Endothelial cell (in vitro differentiated cells): ENCODE measurements at places on chromosomes 6 and 20. TPM values are rescaled to one million over a fixed set of nuclear protein-coding genes. Genes with fewer than 3 reads are reported as not detected.
A peak's percentile ranks its signal among the peaks of the same experiment; 100 is the strongest.

The VSX1 gene
- total RNA-seq, result not detected

The FAM50B gene
- 3.8 TPM for total RNA-seq

The HLA-DPA1 gene
- total RNA-seq, result 8.5 TPM

DNA sequence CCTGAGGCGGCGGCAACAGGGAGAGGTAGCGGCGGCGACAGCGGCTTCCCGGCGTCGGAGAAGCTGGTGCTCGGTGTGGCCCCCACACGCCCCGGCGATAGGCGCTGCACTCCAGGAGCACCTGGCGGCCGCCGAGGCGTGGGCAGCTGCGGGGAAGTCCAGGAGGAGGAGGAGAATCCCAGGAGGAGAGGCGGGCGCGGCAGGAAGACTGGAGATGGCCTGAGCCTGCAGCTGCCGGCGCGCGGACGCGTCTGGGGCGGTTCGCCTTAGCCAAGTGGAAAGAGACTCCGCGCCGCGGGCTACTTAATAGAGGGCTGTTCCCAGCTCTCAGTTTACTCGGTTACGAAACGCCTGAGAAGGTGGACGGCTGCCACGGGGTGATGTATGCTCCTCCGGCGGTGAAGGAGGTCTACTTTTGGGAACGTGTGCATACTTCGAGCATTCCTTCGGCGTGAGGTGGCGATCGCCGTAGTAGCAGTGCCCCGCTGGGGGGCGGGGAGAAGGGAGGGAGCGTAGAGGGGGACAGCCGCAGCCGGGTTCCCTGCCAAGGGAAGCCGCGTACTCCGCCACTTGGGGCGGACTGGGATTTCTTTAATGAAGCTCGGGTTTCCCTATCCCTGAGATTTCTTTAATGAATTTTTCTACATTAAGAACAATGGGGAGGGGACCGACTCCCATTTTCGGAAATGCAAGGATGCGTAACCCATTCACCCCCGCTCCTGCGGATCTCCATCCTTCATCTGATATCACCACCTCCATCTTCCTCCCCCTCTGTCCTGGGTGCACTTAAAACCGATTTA lies at the start of gene COL12A1:
COL12A1 (minus strand) TSS at position 278 of the 800 bp plus-strand sequence. CDS start 3,261 bp downstream, outside the sequence.
- peak; percentile 66 for DNase-seq

- no peak for DNase-seq
These were observed 125.0 kb upstream of the GRIK2 start for GRCh38 chr6:101268541-101268940.

GRCh38 chr6:45923831-45924391 lies 91.7 kb downstream of the CLIC5 start:
- DNase-seq, result no peak

- DNase-seq, result no peak
These were observed 103.6 kb upstream of the KCNK16 start for GRCh38 chr6:39426073-39426456.

The POU5F1 gene
- total RNA-seq, result 88.7 TPM

The L3MBTL1 gene
- 19.8 TPM for total RNA-seq

GRCh38 chr6:3797231-3798054 lies 45.9 kb upstream of the PXDC1 start:
- no peak for DNase-seq

DNA sequence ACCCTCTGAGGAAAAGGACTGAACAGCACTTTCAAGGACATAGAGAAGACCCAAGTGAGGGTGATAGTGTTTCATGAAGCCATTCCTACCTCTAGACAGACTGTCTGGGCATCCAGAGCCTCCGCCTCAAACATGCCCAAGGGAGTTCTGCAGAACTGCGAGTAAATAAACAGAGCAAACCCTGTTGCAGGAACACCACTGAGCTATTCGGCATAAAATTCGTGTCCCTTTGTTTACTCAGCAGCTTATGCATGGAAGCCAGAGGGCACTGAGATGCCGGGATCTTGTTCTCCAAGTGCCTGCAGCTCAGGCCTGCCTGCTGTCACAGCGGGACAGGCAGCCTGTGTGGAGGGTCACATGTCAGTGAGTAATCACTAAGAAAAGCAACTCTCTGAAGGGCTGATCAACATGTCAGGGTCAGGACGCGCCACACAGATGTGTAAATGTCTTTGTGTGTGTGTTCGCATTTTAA lies 164.9 kb upstream of the HEY2 start:
- DNase-seq, result no peak

DNA sequence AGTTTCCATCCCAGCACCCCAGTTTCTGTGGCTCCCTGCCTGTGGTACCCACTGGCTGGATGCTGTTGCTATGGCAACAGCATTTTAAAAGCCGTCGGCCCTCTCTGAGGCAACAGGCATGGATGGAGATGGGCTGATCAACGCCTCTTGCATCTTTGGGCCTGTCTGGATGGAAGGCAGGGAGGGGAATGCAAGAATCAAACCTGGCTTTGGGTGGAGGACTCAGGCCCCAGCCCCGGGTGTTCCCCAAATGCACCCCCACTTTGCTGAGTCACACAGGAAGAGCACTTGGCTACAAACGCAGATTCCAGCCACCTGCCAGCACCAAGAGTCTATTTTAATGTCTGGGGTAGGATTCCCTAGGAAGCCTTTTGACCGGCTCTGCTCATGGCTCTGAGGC lies 45.7 kb upstream of the TGM2 start:
- DNase-seq, result no peak

The EYA2 gene
- total RNA-seq, result not detected

DNA sequence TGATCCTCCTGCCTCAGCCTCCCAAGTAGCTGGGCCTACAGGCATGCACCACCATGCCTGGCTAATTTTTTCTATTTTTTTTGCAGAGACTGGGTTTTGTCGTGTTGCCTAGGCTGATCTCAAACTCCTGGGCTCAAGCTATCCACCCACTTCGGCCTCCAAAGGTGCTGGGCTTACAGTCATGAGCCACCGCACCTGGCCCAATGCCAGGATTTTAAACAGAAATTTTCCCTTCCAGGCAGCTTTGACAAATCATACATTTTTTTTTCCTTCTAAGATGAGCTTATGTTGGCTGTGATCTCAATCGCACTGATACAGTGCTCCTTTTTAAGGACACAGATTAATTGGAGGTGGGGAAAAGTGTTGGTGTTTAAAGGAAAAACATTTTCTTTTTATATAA lies 73.2 kb upstream of the CD2AP start:
- no peak for DNase-seq

- no peak for DNase-seq
These were observed 12.8 kb downstream of the NPEPL1 start for GRCh38 chr20:58705208-58705926.

The POLH gene
- 12.5 TPM for total RNA-seq

The KIFC1 gene
- total RNA-seq, result 19.0 TPM

The FRMD1 gene
- 0.05 TPM for total RNA-seq

GRCh38 chr6:162651505-162651904 lies 76.1 kb downstream of the PRKN start:
- DNase-seq, result no peak

GRCh38 chr6:89917216-89917615 lies 22.9 kb downstream of the GJA10 start:
- DNase-seq, result no peak

The SLC23A2 gene
- total RNA-seq, result 71.3 TPM

The OVOL2 gene
- not detected for total RNA-seq

DNA sequence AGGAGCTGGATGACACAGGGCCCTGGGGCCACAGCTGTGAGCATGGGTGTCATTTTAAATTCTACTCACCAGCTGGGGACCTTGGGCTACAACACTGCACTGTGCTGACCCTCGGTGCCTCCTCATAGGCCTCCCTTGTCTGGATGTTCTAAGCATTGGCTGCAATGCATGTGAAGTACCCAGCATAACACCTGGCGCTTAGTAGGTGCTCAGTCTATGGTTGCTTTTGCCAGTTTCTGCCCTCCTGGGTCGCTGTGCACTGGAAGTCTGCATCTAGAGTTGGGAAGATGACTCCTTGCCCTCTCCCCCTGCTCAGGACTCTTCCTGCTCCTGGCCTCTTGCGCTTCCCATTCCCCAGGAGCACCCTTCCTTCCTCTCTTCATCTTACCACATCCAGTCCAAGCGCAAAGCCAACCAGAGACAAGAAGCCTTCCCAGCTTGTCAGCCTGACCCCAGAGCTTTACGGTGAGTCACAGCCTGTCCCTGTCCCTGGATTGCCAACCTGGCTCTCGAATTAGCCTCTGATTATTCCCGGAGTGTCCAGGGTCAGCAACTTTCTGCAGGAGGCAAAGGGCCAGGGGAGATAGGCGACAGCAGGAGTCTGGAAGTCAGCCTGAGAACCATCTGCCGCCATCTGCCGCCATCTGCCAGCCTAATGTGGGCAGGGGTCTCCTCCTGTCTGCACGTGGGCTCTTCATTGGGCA lies 8.8 kb downstream of the SLC13A3 start:
- no peak for DNase-seq

The BCKDHB gene
- 15.3 TPM for total RNA-seq

GRCh38 chr20:3166338-3166912 lies 6.8 kb upstream of the FASTKD5 start:
- DNase-seq, result no peak

The SAMD5 gene
- 4.7 TPM for total RNA-seq

The PLCB1 gene
- 8.1 TPM for total RNA-seq

DNA sequence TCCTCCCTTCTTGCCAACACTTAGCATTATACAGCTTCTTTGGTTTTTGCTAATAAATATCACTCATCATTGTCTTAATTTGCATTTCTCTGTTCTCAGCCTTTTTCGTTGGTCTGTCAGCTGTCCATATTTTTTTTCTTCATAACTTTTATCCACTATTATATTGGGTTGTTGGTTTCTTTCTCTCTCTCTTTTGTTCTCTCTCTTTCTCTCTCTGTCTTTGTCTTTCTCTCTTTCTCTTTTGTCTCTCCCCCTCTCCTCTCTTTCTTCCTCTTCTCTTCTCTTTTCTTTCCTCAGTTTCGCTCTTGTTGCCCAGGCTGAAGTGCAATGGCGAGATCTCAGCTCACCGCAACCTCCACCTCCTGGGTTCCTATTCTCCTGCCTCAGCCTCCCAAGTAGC lies 36.5 kb downstream of the JARID2 start:
- DNase-seq, result no peak

The CTAGE9 gene
- total RNA-seq, result not detected

GRCh38 chr6:2958331-2958711 lies 13.0 kb downstream of the SERPINB6 start:
- no peak for DNase-seq

The MRPS26 gene
- 28.9 TPM for total RNA-seq

DNA sequence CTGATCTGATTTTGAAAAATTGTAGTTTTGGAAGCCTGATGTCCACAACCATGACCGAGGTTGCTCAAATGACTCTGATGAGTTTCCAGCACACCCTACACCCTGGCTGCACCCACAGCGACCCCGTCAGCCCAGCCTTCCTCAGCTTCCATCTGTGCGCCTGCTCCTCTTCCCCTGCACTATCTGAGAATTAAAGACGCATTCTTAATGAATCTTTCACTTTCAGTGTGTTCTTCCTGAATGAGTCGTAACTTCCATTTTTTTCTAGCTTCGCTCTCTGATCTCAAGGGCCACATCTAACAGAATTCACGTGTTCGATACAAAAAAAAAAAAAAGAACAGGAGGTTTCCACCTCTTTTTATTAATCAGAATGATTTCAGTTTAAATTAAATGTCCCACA lies 21.3 kb upstream of the RREB1 start:
- DNase-seq, result no peak

- DNase-seq, result no peak
These were observed 309.7 kb upstream of the IMPG1 start for GRCh38 chr6:76382201-76382600.

- DNase-seq, result no peak
These were observed 72.4 kb downstream of the ATG5 start for GRCh38 chr6:106253172-106253571.

DNA sequence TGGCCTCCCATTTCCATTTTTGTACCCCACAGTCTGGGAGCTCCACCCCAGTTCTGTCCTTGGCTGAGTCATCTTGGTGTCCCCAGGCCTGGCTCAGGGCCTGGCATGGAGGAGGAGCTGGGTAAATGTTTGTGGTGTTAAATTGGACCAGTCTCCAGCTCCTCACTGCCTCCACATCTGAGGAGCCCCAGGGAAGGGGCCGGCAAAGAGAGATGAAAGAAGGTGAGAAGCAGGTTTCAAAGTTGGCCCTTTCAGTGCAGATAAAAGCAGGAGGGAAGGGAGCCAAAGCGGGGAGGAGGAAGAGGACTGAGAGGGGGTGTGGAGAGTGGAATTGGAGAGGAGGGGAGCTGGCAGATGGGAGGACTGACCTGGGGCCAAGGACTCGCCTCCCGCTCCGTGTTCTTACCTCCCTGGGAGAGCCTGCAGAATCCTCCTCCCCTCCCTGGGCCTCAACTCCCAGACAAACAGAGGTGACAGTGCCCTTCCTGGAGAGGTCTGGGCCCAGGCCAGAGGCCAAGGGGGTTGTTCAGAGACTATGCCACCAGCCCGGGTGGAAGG lies 89.0 kb downstream of the CD40 start:
- no peak for DNase-seq

GRCh38 chr20:59071216-59071615 lies 28.6 kb upstream of the PRELID3B start:
- no peak for DNase-seq

DNA sequence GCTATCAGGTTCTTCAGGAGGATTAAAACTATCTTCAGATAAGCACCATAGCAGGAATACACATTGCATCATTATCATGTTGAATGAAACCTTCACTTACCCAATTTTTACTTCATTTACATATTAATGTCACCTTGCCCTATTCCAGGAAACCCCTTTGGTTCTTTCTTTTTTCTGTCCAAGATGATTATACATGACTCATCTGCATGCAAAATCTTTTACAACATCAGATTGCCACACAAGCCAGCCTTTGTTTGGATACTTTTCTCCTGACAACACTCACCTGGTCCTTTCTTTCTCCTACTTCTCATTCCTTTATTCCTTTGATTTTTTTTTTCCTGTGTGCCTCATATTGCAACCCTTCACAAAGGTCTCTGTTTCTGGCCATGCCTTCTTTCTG lies 200.5 kb upstream of the POU3F2 start:
- DNase-seq, result no peak

The POM121L2 gene
- total RNA-seq, result 1.3 TPM

GRCh38 chr20:12252793-12253192 lies 335.1 kb downstream of the BTBD3 start:
- DNase-seq, result no peak

The TBC1D7 gene
- 40.4 TPM for total RNA-seq

The SIM1 gene
- 0.41 TPM for total RNA-seq

- no peak for DNase-seq
These were observed 69.8 kb downstream of the STAU1 start for GRCh38 chr20:49118307-49118706.

GRCh38 chr20:36303020-36303595 lies 3.0 kb upstream of the DLGAP4 start:
- DNase-seq, result no peak

- DNase-seq, result no peak
These were observed 37.0 kb downstream of the MC3R start for GRCh38 chr20:56285496-56285895.

GRCh38 chr6:24686946-24687345 lies 20.1 kb downstream of the ACOT13 start:
- DNase-seq, result no peak

The OPRL1 gene
- total RNA-seq, result 10.2 TPM

The L3MBTL3 gene
- total RNA-seq, result 47.9 TPM

- no peak for DNase-seq
These were observed 31.4 kb downstream of the DCBLD1 start for GRCh38 chr6:117513778-117514365.
